ENCODE measurements at places on chromosomes 5 and 9.

- no peak for DNase-seq
- no peaks in the 10 kb centered on the region for H3K27me3 ChIP-seq
- H3K36me3 ChIP-seq: no peaks in the 10 kb centered on the region
Observed at GRCh38 chr5:137113939-137114338, 385.2 kb downstream of the SPOCK1 start.

DNA sequence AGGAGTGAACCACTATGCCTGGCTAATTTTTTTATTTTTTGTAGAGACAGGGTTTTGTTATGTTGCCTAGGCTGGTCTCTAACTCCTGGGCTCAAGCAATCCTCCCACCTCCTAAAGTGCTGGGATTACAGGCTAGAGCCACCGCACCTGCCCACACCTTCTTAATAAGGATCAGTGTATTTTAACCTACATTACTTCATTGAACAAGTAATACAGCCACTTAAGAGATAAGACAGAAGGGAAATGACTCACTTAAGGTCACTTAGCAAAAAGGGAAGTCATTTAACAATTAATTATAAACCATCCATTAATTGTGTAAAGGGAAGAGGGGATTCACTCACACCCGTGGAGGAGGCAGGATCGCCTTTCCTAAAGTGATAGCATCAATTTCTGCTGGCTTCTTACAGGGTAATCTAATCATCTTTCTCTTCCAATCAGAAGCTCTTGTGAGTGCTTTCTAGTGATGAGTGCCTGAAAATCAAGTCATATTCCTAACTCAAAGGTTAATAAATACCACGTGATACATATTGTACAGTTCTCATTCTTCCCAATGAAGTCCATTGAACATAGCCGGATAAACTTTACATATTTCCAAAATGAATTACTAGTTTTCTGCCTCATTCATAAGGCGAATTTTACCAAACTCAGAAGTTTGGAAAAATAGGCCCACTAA lies 3.5 kb downstream of the FBXW11 start:
- no peaks in the 10 kb centered on the region for H3K27me3 ChIP-seq
- no peak overlapping the region for H3K27ac ChIP-seq
- no peak overlapping the region for H3K4me3 ChIP-seq
- no peaks in the 10 kb centered on the region for H3K36me3 ChIP-seq
- no peak for DNase-seq

- no peak overlapping the region for H3K27ac ChIP-seq
- no peak for DNase-seq
- no peaks in the 10 kb centered on the region for H3K4me1 ChIP-seq
- H3K4me3 ChIP-seq: no peak overlapping the region
- H3K27me3 ChIP-seq: no peaks in the 10 kb centered on the region
Observed at GRCh38 chr9:69535286-69535832, 136.8 kb downstream of the APBA1 start.

- no peaks in the 10 kb centered on the region for H3K4me1 ChIP-seq
- no peak overlapping the region for H3K4me3 ChIP-seq
- H3K36me3 ChIP-seq: peaks cover 5% of the 10 kb centered on the region
Observed at GRCh38 chr9:109270971-109271925, 49.6 kb downstream of the EPB41L4B start.
